ENCODE measurements at places on chromosomes 16 and 17.

GRCh38 chr16:56600398-56600999 is 7.9 kb upstream of the MT2A start:
- DNase-seq: no peak

DNA sequence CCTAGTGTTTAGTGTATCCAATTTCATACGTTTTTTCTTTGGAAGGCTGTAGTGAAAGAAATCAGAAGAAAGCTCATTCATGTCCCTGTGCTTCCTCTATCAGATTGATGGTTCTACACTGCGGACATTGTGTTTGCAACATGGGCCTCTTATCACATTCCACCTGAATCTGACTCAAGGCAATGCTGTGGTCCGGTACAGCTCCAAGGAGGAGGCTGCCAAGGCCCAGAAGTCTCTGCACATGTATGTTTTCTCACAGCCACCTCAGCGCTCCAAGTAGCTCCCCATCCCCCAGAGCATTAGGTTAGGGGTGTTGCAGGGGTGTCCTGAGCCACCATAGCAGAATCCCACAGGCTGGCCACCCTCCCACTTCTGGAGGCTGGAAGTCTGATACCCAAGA is 25.2 kb downstream of the TMC6 start:
- DNase-seq: no peak

DNA sequence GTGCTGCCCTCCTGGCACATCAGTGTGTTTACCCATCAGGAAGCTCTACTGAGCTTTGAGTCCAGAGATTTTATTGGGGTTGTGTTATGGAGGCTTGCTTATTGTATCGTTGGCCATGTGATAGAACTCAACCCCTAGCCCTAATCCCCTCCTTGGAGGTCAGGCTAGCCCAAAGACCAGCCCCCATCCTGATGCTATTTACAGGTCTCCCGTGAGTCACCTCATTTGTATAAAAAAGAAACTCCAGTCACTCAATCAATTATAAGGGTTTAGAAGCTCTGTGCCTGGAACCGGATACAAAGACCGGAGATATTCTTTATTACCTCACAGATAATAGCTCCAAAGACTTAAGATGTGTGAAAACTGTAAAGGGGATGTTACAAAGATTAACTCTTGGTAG is 405.9 kb downstream of the CNTNAP4 start:
- no peak for DNase-seq

- DNase-seq: no peak
These were observed 9.6 kb upstream of the CD300C start for GRCh38 chr17:74555427-74555940.

DNA sequence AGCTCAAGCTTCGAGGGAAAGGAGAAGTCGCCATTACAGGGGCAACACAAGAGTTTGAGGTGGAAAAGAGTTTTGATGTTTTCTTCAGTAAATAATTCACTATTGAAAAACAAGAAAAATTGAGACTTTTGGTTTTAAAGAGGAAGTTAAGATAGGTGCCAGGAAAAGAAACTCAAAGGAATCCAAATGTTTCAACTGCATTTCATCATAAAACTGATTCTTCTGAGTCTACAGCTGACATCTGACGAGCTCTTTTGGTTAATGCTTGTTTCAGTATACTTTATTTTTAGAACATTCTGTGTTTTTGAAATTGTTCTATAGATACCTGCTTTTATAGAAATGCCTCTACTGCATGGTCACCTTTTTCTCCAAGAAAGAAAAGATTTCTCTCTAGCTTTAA is 54.0 kb downstream of the ERN1 start:
- no peak for DNase-seq

- DNase-seq: no peak
These were observed 362.6 kb downstream of the CNTNAP4 start for GRCh38 chr16:76639685-76640289.

DNA sequence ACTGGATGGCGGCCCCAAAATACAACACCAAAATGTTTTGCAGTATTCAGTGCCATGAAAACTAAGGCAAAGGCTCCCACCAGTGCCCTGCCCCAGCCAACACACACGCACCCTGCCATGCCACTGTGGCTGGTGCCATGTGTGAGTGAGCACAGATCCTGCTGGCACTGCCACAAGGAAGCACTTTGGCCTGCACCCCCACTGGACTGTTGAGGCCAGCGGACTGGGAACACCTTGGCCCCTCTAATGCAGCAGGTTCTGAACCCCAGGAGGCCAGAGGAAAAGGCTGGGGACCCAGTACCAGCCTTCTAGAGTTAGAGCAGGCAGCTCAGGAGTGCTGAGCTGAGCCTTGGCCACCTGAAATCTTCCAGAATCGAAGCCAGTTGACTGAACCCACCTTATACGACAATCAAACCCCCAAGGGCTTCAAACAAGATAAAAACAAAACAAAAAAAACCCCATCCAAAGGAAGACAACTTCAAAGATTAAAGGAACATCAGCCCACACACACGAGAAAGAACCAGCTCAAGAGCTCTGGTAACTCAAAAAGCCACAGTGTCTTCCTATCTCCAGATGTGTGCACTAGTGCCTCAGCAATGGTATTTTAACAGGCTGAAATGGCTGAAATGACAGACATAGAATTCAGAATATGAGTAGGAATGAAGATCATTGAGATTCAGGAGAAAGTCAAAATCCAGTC is 21.5 kb downstream of the NLRP1 start:
- no peak for DNase-seq

GRCh38 chr16:11880007-11880406 is 28.7 kb upstream of the RSL1D1 start:
- no peak for DNase-seq

DNA sequence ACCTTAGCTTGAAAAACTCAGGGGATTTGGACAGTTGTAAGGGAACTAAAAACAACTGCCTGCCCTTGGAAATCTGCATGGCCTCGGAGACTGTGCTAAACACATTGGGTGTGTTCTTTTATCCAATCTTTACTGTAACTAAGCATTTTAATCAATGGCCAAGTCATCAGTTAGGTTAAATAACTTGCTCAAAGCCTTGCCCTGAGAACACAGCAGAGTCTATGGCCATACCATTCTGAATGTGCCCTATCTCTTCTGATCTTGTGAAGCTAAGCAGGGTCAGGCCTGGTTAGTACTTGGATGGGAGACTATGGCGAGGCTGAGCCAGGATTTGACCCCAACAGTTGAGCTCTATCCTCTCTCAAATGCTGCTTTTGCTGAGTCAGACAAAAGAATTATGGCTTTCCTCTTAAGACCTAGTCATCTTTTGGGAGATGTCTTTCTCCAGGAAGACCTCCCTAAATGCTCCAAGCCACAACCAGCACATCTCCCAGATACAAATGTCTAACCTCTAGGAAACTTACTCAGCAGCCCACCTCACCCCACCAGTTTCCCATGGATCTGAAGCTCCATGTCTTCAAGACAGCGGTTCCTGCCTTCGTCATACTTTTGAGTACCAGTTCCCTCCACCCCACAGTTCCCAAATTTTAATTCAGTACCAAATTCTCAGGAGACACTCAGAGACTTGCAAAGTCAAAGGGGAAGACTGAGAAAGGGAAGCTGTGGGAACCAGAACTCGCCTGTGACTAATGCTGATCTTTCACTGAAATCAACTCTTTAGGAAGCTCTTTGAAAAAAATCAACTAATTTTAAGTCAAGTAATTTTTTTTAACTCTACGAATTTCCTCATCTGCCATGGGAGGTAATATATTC is 336.1 kb downstream of the MAF start:
- no peak for DNase-seq

GRCh38 chr16:73031984-73032383 is 15.9 kb downstream of the ZFHX3 start:
- no peak for DNase-seq

DNA sequence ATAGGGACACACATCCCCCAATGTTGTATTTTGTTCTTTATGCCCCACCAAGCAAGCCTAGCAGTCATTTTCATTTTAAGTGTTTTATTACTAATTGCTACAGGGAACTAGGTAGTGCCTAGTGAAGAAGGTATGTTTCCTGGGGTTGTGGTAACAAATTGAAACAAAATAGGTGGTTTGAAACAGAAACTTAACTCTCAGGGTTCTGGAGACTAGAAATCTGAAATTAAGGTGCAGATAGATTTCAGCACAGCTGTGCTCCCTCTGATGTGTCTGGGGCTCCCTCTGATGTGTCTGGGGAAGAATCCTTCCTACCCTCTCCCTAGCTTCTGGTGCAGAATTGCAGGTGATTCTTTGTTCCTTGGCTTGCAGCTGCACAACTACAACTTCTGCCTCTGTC is 390.1 kb downstream of the ZFHX3 start:
- no peak for DNase-seq

- DNase-seq: no peak
These were observed 14.3 kb upstream of the ARL4D start for GRCh38 chr17:43384476-43384862.

- DNase-seq: no peak
These were observed 4.3 kb upstream of the GGA2 start for GRCh38 chr16:23514381-23515152.

All from astrocyte (in vitro differentiated cells and primary cell).